H4 (cell line): ENCODE measurements at places on chromosomes 3 and 15.

DNA sequence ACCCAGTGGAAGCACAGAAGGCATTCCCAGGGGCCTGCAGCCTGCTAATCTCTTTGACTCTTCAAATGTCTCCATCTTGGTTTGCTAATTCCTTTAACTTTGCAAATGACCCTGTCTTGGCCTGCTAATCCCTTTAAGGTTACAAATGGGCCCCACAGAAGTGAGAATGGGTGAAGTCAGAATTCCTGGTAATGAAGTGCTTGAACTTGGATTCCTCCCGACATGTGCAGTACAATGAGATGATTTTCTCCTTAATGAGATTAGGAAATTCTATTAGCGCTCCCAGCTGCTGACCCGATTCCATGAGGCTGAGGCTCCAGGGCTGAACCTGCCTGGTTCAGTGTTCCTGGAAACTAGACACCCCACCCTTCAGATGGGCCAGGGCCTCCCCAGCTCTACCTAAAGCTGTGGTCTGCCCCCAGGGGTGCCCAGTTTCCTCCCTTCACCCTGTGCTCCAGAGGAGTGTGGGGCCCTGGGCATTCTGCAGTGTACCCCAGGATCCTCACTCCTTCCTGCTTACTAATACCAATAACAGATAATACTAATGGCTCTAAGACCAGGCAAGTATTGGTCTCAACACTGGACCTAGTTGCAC, 47.4 kb downstream of the SCN5A start:
- DNase-seq, result no peak

- no peak for DNase-seq
Observed at GRCh38 chr3:132786890-132787289, 64.7 kb upstream of the NPHP3 start.

GRCh38 chr3:134362221-134362620, 12.0 kb downstream of the AMOTL2 start:
- no peak for DNase-seq

GRCh38 chr3:5138214-5138981, 16.3 kb downstream of the ARL8B start:
- DNase-seq, result no peak

DNA sequence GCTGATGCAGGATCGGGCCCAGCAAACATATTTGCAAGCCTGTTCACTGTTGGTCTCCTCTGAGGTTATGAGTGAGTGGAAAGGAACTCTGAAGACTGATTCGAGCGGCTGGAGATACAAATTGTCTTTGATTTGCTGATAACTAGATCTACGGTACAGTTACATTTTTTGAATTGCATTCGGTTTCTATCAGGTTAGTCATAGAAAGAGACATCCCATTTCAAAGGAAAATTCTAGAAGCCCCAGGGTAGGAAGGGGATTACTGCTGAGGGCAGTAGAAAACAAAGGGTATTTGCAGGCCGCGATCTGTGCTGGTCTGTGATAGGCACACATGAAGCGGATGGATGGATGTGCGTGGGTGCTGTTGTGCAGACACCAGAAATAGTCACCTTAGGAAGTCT, 228.4 kb downstream of the ITPR1 start:
- no peak for DNase-seq

- DNase-seq, result no peak
Observed at GRCh38 chr15:98551936-98552562, 96.3 kb upstream of the IGF1R start.

GRCh38 chr3:128784232-128784631, 58.2 kb downstream of the RAB7A start:
- DNase-seq, result no peak

- no peak for DNase-seq
Observed at GRCh38 chr3:21682206-21682605, 68.8 kb downstream of the ZNF385D start.

GRCh38 chr3:30302027-30302426, 304.4 kb upstream of the TGFBR2 start:
- no peak for DNase-seq

DNA sequence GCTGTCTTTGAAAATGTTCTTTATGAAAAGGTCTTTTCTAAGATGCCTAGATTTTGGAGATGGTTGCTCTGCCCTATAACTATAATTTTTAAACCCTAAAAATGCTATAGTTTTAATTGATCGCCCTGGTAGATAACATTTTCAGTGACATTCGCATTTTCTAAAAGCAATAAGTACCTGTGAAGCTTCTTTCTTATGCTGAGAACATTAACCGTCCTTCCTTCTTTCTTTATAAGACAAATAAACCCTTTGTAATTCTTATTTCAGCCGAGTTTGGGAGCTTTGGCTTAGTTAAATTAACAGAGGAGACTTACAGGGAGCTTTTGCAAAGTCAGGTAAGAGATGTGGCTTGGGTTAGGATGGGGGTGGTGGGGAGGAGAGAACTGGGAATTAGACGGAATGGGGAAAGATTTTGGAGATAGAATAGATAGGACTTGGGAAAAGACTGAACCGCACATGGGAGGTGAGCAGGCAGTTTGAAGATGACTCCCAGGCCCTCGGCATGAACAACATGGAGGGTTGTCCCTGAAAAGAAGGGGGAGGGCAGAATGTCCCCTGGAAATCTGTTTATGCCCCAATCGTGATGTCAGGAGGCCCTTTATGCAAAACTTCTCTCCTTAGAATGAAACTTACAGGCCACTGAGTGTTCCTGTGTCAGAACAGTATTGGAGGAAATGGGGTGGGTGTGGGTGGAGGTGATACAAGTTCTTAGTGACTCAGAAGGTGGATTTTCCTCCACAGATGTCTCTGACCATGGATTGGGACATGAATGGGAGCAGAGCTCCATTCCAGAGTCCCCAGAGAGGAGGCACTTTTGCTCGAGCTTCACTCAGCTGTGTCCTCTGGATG, 76.2 kb upstream of the LARS2 start:
- DNase-seq, result no peak

- DNase-seq, result no peak
Observed at GRCh38 chr3:133208184-133208583, 170.0 kb downstream of the TMEM108 start.

GRCh38 chr15:61621146-61621545, 392.0 kb upstream of the RORA start:
- DNase-seq, result peak; percentile 16

DNA sequence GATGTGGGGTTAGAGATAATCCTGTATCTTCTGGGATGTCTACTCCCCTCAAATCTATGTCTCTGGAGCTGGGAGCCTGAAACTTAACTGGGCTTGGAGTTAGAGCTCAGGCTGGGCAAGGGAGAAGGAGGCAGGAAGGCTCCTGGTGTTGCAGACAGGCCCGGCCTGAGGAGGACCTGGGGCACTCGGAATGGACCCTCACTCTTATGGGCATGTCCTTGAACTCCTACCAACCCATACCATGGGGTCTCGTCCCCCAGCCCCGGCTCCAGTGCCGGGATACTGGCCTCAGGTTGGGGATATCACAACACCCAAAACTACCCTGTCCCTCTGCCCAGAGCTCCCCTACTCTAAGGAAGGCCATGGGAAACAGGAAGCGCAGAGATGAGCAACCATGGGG, 45.2 kb downstream of the SCN5A start:
- DNase-seq, result no peak

- DNase-seq, result no peak
Observed at GRCh38 chr3:134477002-134477401, 8.8 kb downstream of the ANAPC13 start.

DNA sequence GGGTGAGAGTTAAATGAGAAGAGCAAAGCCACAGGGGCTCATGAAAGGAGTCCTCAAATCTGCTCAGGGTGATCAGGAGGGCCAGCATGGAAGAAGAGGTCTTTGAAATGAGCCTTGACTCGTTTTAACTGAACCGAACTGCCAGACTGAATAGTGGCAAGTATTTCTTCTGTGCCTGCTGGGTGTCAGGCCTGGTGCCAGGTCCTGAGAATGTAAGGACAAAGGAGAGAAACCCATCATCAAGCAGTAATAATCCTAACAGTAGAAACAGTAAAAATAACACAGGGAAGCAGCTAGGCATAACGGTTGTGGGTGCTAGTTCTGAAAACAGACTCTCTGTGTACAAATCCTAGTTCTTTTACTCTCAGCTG, 40.4 kb upstream of the SMAD3 start:
- no peak for DNase-seq

GRCh38 chr3:38067508-38068233, 28.7 kb downstream of the DLEC1 start:
- DNase-seq, result no peak

DNA sequence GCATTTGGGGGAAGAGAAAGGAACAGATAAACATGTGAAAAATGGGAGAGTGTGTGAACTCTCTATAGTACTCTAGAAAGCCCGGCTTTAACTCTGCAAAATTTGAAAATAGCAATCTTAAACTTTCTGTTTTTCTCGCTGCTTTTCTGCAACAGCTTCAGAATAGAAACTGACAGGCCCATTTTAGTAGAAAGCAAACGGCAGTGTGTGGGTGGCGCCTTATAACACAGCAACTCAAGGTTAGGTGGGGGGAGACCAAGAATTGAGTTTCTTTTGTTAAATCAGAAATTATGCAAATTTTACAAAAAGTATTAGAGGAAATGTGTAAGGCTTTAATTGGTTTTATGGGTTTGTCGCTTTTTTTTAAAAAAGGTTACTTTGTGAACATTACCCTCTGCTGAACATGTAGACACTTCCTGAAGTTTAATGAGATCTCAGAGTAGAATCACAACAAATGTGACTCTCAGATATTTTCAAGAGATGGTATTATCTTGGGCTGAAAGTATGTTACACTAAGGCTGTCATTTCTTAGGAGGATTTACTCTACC, 107.0 kb downstream of the PTPRG start:
- DNase-seq, result no peak

DNA sequence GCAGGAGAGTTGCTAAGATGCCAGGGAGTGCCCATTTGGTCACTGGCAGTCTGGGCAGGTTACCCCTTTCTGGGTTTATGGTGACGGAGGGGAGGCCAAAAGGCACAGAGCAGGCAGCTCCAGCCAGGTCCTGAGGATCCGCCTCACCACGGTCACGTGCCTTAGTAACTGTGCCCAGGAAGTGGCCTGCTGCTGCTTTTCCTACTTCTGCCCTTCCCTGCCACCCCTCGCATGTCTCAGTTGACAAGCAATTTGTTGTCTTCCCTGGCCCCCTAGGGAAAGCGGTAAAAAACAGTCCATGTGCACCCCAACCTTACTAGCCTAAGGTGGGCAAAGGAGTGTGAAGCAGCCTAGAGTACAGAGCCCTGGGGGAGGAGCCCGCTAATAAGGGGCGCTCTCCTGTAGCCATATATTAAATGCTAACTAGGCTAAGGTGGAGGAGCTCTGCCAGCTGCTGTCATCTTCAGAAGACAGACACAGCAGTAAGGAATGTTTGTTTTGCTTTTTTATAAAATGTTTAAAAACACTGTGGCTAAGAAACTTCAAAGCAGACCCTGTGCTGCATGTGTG, 9.1 kb upstream of the LIPH start:
- DNase-seq, result no peak

DNA sequence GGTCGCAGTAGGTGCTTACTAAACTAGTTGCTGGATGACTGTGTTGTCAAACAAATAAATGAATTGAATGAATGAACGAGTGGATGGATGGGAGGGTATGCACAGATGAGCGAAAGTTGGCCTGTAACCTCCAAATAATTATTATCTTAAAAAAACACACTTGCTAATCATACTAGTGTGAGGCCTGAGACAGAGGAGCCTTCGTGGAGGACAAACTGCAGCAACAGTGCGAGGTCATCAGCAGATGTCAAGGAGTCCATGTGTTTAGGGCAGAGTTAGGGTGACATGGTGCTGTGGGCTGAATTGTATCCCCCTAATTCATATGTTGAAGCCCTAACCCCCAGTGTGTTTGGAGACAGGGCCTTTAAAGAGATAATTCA, 24.4 kb downstream of the CORO2B start:
- no peak for DNase-seq

GRCh38 chr15:50049871-50050270, 69.2 kb downstream of the ATP8B4 start:
- DNase-seq, result peak; percentile 4

- DNase-seq, result no peak
Observed at GRCh38 chr15:60898896-60899295, 330.2 kb downstream of the RORA start.

DNA sequence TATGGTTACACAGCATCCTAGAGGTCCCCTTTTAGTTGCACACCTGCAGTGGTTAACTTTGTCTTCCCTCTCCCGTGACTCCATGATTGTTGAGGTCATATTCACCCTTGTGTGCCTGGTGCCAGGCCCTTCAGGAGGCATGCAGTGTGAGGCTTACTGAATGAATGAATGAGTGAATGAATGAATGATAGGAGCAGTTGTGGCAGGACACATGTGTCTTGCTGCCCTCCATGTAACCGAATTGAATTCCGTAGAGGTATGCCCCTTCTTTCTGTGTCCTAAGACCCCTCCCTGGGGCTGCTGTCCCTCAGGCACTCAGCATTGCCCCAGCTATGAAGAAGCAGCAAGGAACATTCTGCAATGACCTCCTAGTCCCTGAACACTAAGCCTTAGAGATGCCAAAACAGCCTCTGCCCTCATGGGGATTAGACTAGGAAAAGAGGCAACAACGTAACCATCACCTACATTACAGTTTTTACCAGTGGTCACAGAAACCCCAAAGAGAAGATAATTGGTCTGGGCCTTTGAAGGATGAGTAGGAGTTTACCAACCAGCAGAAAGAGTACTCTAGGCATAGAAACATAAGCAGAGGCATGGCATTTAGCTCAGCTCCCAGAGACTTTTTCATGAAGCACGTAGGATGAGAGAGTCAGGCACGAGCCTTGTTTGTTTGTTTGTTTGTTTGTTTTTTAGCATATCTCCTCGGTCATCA, 22.5 kb upstream of the CPNE9 start:
- DNase-seq, result no peak

- DNase-seq, result no peak
Observed at GRCh38 chr15:25714538-25714840, 148.6 kb downstream of the ATP10A start.

DNA sequence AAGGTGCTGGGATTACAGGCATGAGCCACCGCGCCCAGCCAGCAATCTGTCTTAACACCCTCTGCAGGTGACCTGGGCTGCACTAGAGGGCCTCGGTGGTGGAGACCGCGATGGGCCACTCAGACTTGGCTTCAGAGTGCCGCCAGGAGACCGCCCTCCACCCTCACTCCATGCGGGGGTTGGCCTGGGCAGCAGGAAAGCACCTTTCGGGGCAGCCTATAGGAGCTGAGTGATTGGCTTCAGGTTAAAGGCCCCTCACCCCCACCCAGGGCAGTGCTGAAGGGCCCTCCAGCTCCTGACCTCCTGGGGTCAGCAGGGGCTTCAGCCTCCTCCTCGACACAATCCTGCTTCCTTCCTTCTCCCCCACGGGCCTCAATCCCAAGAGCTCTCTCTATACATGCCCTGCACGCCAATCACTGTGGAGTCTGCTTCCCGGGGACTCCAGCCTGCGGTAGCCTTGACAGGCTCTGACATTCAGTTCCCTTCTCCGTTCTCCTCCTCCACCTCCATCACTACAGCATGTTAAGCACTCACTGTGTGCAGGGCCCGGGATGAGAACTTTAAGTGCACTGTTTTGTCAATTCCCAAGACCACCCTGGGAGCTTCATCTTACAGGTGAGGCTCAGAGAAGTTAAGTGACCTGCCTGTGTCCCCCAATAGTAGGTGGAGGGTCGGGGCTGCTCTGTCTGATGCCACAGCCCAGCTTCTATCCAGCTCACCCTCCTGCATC, 225.3 kb downstream of the XXYLT1 start:
- DNase-seq, result no peak

DNA sequence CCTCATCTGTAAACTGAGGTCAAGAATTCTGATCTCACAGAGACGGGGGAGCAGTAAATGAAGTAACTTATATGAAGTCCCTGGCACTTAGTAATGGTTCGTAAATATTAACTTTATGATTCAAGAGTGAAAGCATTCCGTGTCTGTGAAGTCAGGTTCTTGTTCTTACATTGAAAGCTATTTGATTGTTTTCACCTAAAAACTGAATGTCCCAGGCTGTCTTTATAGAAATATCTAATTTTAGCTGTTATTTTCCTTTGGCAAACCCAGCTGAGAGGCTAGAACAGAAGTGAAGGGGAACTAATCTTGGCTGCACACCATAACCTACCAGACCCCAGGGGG, 84.5 kb downstream of the CHSY1 start:
- DNase-seq, result no peak
